GF-D8 (cell line): ENCODE measurements at places on chromosomes 12 and 14.

DNA sequence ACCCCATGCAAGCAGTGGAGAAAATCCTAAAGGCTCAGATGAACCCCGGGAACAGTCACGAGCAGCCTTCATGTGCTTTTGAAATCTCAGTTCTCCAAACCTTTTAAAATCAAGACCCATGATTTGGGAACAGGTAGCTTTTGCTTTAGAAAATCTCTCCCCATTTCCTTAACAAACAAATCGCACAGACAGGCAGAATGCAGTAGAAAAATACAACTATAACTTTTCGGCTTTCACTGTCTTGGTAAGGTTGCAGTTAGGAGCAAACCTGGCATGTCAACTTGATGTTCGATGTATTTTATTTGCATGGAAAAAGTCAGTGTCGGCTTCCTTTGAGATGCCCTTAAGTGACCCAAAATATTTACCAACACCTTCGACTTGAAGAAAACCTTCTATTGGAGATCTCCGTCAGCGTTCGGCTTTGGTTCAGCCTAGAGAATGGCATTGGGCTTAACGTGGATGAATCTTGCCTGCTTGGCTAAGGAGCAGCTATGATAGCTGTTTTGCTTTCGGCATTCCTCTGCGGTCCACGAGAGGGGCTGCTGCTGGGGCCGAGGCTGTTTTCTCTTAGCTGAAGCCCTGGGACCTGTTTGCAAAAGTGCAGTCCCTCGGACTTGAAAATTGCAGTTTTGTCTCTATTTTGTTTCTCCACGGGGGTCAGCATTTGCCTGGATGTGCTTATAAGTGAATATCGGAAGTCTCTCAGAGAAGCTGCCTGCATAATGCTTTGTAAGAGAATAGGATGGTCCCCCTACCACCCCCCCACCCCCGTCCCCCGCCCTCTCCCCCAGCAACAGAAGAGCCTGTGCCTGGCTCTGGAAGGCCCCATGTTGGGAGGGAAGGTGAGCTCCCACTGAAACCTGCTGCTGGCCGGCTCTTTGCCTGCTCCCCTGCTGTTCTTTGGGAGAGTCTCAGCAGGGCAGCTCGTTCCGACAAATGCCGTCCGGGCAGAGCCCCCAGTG lies 122.8 kb downstream of the AACS start:
- no peak for DNase-seq

DNA sequence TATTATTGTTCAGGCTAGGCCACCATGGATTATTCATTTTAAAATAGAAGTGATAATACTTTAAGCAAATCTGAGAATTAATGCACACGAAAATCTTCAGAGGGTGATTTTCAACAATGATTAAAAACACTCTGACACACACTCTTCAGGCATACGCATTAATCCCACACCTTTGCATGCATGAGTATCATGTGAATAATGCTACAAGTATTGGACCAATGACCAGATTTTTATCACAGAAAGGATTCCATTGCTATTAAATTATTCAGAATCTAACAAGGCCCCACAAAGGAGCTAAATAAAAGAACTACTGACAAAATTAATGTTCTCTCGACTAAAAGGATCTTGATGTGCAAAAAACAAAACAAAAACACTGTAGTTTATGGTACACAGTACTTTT lies 11.1 kb downstream of the EPS8 start:
- no peak for DNase-seq

DNA sequence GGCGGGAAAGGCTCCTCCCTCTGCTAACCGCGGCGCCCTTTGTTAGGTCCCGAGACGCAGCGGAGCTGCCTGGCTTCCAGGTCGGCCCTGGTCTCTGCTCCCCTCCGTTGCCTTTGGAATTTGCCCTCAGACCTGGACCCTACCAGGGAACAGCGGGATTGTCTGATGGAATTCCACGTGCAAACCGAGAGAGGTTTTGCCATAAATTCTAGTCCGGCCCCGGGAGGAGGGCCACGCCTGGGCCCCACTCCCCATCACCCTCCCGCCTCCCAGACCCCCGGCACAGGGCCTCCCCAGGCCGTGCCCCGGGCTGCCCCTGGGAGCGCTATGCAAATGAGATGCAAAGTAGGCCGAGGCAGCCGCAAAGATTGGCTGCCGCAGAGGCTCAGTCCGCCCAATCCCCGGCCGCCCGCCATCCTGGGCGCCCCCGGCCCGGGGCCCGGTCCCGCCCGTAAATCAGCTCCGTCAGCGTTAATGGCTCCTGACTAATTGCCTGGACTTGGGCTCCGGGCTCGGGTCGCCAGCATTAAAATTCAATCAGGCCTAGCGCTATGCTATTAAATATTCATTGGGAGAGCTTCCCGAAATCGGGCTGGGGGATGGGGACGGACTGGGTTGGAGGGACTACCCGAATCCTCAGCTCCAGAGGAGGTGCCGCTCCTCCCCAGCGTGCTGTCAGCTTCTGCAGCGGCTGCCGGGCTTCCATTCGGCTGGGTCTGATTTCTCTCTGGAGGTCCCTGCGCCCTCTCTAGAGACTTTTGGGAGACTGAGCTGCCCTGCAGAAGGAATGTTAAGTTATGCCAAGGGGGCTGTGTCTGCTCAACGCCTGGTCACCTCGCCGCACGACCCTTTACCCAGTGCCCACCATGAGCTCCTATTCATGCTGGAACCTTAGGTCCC lies 15.7 kb upstream of the FIGNL2 start:
- DNase-seq = no peak

- DNase-seq = no peak
Observed at GRCh38 chr12:131939007-131939406, 9.9 kb downstream of the PUS1 start.
